ENCODE measurements at places on chromosomes 1 and 21.

DNA sequence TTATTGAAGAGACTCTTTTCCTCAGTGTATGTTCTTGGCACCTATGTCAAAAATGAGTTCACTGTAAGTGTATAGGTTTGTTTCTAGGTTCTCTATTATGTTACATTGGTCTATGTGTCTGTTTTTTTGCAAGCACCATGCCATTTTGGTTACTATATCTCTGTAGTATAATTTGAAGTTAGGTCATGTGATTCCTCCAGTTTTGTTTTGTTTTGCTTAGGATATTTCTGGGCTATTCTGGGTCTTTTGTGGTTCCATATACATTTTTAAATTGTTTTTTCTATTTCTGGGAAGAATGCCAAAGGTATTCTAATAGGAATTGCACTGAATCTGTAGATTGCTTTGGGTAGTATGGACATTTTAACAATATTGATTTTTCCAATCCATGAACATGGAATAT lies 13.2 kb downstream of the TMED5 start:
- no peak for DNase-seq

DNA sequence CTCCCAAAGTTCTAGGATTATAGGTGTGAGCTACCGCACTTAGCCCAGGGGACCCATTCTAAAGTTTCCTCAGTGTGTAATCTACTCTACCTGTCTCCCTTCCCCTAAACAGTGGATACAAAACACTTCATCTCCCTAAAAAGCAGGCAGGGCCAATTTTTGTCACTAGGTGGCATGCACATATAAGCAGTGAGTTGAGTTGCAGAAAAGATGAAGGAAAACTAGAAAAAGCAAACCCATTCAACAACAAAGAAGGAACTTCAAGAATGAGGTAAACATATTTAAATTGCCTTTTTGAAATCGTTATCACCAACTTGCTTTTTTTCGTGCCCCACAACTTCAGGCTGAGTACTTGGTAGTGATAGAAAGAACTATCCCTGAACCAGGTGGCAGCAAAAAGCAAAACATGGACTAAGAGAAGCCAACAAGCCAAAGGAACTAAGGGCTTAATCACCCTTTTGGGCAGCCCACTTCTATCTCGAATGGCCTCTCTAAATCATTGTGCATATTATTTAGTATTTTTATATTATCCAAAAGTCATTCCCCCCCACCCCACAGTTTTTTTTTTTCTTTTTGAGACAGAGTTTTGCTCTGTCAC lies 19.7 kb upstream of the ALDH9A1 start:
- DNase-seq, result no peak

DNA sequence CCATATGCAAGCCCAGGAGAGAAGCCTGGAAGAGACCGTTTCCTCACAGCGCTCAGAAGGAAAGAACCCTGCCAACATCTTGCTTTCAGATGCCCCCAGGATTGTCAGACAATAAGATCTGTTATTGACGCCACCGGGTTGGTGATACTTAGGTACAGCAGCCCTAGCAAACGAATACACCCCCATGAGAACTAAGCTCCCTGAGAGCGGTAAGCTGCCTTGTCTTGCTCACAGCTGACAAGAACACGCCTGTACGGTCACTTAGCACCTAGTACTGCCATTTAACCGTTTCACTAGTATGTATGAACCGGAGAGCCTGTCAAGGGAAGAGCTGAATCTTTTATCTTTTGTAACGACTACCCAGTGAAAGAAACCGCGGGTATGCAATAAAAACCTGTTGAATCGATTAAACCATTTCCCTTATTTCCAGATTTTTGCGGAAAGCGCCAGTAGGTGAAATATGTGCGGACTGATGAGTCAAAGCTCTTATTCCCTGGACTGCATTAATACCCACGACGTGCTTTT lies 619 bp upstream of the ZBTB8B start:
- DNase-seq, result no peak

GRCh38 chr21:15604413-15604812 lies 125.4 kb upstream of the USP25 start:
- peak; percentile 94 for DNase-seq

- DNase-seq, result no peak
Observed at GRCh38 chr1:94012708-94013366, 103.6 kb upstream of the GCLM start.

DNA sequence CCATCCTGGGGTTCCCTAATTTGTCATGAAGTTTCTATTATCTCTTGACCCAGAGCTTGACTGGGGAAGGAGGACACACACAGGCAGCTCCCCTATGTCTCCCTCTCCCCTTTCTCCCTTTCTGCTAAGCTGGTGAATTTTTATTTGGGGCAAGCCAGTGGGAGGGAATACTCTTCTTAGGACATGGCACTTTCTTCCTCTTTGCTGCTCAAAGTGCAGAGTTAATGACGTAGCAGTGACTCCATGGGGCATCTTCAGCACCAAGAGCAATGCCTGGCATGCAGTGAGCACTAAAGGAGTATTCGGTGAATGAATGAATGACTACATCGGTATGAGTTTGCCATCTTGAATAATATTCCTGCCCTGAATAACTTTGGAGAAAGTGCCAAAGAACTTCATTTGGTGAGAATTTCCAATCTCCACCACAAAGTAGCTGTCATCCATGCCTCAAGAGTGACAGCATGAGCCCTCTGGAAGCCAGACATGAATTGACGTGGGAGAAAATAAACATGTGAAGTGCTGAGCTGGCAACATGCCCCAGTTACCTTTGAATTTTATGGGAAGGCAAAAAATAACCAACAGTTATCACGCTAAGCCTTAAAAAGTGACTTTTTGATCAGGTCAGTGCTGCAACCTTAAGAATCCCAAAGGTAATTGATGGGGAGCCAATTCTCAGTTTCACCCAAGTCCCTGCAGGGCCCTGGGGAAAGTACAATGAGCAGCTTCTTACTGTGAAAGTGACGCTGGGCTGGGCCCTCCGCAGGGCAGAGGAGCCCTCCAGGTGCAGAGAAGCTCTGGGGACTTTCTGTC lies 22.1 kb upstream of the ATF3 start:
- no peak for DNase-seq

DNA sequence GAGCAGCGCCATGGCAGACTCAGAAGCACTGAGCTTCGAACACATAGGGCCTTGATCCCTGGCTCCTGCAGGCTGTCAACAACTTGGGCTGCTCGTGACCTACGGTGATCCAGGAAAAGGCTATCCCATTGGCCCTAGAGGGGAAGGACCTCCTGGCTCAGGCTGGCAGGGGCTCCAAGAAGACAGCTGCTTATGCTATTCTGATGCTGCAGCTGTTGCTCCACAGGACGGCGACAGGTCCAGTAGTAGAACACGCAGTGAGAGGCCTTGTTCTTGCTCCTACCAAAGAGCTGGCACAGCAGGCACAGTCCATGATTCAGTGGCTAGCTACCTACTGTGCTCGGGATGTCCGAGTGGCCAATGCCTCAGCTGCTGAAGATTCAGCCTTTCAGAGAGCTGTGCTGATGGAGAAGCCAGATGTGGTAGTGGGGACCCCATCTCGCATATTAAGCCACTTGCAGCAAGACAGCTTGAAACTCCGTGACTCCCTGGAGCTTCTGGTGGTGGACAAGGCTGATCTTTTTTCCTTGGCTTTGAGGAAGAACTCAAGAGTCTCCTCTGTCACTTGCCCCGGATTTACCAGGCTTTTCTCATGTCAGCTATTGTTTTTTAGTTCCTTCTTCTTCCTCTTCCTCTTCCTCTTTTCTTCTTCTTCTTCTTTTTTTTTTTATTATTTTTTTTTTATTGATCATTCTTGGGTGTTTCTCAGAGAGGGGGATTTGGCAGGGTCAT lies 18.9 kb downstream of the ITLN2 start:
- no peak for DNase-seq

- no peak for DNase-seq
Observed at GRCh38 chr1:24235921-24236788, 49.1 kb upstream of the IFNLR1 start.

- no peak for DNase-seq
Observed at GRCh38 chr1:181475580-181475979, 7.7 kb upstream of the CACNA1E start.

- no peak for DNase-seq
Observed at GRCh38 chr1:92864131-92864530, 32.3 kb downstream of the RPL5 start.

DNA sequence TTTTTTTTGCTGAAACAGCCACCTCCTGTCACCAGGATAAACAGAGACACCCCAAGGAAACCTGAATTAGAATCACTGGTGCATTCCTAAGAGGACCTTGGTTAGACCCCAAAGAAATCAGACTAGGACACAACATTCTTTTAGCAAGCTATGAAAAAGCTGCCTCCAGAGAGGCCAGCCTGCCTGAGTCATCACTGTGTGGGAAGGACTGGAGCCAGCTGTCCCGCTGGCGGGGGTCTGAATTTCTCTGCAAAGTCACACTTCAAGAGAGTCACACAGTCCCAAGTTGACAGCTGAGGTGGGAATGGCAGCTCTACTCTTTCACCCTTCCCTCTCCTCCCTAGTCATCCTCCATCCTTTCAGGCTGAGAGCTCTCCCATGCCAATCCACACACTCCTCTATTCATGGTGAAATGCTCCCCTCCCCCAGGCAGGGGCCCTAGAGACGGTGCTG lies 405.0 kb upstream of the POU3F1 start:
- DNase-seq, result peak; percentile 9

GRCh38 chr1:46539972-46540371 lies 11.5 kb downstream of the KNCN start:
- no peak for DNase-seq

DNA sequence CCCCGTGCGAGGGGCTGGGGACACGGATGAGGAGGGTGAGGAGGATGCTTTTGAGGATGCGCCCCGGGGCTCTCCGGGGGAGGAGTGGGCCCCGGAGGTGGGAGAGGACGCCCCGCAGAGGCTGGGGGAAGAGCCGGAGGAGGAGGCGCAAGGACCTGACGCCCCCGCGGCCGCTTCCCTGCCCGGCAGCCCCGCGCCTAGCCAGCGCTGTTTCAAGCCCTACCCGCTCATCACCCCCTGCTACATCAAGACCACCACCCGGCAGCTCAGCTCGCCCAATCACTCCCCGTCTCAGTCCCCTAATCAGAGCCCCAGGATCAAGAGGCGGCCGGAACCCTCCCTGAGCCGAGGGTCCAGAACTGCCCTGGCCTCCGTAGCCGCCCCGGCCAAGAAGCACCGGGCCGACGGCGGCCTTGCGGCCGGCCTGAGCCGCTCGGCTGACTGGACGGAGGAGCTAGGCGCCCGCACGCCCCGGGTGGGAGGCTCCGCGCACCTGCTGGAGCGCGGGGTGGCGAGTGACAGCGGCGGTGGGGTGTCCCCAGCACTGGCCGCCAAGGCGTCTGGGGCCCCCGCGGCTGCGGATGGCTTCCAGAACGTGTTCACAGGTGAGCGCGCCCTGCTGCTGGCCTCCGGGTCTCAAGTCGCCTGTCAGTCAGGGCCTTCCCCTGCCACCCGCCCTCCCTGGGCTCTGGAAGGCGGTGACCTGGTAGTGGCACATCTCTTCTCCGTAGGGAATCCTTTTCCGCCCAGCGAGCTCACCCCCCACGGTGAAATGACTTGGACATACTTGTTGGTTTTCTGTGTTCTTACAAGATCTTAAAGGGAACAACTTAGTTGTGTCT lies 1.7 kb downstream of the FMN2 start:
- no peak for DNase-seq

DNA sequence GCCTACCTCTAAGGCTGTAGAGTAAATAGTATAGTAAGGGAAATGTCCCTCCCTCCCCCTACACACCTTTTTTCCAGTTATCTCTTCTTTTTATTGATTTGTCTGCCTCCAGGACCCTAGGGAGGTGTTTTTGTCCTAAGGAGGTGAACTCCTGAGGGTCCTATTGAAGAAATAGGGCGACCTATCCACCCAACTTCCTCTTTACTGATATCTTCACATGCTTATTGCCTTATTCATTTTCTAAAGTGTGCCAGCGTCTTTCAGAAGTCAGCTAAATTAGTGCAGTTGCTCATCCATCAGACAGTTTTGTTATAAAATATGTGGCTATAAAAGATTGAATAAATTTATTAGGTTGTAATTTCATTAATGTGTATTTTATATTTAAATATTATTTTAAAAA lies 5.9 kb downstream of the BACH1 start:
- DNase-seq, result no peak

GRCh38 chr1:228778026-228778425 lies 42.7 kb downstream of the RHOU start:
- no peak for DNase-seq
